ENCODE measurements at places on chromosomes 16 and 17.

GRCh38 chr16:10813099-10813455 lies 5.5 kb downstream of the TVP23A start:
- DNase-seq = no peak

GRCh38 chr17:5976251-5976650 lies 93.9 kb upstream of the WSCD1 start:
- DNase-seq = no peak

DNA sequence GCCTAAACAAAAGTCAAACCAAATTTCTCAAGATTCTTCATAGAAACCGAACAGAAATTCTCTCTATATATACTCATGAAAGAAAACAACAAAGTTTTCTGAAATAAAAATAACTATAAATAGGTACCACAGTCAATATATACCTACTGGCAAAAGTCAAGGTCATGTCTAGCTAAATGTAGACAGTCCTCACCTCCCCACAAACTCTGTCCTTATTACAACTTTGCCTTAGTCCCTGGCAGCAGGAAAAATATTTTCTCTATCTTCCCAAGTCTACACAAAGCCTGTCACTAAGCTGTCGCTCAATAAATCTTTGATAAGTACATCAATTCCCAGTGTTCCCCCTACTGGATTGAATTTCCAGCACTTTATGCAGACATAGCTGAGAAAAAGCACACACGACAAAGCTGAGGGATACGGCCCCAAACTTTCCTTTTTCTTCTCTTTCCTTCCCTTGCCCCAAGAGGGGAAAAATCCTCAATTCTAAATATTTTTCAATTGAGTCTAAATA lies 2.7 kb downstream of the CFAP20 start:
- no peak for DNase-seq

DNA sequence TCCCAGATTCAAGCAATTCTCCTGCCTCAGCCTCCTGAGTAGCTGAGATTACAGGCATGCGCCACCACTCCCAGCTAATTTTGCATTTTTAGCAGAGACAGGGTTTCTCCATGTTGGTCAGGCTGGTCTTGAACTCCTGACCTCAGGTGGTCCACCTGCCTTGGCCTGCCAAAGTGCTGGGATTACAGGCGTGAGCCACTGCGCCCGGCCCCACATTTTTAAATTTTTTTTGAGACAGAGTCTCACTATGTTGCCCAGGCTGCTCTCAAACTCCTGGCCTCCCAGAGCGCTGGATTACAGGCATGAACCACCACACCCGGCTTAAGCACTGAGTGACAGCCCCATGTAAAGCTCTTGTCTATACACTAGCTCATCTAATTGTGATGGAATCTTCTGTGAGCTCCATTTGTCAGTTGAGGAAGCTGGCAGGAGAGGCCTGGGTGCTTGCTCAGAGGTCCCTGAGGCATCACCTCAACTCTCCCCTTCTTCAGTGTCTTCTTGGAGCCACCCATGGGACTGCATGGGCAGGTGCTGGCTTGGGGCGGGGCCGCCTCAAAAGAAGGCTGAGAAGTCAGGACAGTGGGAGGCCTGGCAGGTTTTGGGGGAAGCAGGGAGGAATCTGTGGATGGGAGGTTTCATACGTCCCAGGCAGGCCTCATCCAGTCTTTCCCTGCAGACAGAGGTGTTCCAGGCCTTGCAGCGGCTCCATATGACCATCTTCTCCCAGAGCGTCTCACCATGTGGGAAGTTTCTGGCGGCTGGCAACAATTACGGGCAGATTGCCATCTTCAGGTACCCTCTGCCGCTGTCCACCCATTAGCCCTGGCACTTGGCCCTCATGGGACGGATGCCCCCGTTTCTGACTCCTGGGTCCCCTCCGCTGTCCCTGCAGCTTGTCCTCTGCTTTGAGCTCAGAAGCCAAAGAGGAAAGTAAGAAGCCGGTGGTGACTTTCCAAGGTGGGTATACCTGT lies 1.5 kb downstream of the THOC6 start:
- DNase-seq = no peak

DNA sequence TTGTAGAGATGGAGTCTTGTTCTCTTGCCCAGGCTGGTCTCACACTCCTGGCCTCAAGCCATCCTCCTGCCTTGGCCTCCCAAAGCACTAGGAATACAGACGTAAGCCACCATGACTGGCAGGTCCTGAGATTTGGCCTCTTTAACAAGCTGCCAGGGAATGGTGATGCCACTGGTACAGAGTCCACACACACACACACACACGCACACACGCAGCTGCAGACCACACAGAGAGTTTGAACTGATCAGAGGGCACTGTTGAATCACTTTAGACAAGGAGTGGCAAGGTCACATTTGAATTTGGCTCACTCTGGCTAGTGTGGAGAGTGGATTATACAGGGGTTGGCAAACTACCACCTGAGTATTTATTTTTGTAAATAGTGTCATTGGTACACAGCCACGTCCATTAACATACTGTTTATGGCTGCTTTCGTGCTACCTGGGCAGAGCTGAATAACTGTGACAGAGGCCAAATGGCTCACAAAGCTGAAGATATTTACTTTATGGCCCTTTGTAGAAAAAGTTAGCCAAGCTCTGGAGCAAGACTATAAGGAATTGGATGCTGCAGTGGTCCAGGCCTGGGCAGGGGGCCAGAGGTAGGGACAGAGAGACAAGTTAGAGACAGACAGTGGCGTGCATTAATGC lies 9.9 kb downstream of the ITPRIPL2 start:
- no peak for DNase-seq

- DNase-seq = peak; percentile 47
Measured at GRCh38 chr16:65044873-65045272, 77.0 kb downstream of the CDH11 start.

DNA sequence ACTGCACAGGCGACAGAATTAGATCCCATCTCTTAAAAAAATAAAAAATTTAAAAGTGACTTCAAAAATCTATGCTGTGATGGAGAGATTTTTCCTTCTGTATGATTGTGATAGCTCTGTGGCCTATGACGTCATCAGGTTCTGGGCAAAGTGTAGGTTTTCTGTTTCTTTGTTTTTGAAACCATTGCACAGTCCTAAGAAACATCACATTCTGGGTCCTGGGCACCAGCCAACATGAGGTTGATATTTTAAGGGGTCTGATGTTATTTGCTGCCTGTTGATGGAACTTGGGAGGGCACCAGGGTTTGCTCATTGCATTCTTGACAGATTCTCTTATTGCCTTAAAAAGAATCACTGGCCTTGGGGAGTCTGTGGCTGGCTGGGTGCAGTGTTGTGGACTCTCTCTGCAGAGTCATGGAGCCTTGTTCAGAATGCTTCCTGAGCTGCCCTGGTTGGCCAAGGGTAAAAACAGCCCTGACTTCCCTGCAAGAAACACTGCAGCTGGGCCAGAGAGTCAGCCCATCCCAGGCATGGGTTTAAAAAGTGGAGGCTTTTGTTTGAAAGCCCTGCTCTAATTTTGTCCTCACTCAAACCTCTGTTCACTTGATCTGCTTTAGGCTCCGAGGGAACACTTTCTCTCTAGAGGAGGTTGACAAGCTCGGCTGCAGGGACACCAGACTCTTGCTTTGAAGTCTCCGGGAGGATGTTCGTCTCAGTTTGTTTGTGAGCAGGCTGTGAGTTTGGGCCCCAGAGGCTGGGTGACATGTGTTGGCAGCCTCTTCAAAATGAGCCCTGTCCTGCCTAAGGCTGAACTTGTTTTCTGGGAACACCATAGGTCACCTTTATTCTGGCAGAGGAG lies 10.5 kb upstream of the CYLD start:
- DNase-seq = no peak

DNA sequence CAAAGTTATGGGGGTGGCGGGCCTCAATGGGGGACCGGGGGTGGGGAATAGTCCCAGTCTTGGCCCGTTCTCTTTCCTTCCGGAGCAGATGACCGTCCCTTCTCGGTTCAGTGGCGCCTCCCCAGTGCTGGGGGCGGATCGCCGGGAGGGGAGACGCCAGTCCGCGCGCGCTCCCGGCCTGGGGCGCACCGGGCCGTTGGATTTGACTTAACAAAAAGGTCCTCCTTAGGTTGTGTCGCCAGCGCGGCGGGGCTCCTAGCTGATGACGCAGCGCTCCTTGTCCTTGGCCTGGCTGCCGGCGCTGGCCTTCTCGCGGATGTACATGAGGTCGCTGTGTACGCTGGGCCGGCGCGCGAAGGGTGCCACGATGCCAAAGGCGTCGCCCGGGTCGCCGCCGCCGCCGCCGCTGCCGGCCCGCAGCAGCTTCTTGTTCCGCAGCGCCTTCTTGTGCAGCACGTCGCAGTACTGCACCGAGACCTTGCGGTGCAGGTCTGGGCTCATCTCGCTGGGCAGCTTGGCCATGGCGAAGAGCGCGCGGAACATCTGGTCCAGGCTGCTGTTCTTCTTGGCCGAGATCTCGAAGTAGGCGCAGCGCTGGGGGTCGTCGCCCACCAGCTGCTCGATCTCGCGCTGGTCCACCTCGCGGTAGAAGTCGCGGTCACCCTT lies 1.2 kb downstream of the RASD1 start:
- DNase-seq = peak; percentile 60

DNA sequence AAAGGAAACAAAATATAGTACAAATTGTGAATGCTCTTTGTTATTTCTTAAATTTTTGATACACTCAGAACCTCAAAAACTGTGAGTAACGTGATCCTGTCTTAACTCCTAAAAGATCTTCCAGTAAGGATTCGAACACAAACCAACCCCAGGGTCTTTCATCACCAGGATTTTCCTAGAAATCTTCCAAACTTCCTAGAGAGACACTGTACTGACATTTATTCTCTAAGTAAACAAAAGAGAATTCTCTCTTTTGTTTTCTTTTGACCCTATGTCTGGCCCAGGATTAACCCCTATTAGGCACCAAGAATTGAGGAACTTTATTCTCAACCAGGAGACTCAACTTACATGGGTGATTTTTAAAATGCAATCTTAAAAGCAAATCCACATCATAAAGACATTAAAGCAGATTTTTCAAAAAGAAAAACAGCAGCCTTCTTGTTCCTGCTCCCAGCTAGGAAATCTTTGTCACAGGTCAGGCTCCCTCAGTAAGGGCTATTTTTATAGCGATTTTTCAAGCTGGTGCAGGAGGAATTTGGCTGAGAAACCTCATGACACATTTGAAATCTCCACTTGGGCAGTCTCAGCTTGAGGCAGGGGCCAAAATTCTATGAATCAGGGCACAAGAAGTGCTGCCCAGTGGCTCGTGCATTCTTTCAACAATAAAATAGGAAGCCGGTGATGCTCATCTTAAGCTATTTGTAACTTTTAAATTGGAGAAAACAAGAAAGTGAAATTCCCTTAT lies 6.2 kb upstream of the SMG1 start:
- peak; percentile 48 for DNase-seq

DNA sequence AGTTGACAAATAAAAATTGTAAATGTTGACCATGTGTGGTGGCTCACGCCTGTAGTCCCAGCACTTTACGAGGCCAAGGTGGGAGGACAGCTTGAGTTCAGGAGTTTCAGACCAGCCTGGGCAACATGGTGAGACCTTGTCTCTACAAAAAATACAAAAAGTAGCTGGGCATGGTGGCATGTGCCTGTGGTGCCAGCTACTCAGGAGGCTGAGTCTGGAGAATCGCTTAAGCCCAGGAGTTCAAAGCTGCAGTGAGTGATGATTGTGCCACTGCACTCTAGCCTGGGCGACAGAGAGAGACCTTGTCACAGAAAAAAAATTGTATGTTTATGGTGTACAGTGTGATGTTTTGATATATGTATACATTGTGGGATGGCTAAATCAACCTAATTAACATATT lies 119.6 kb downstream of the NPIPB5 start:
- DNase-seq = no peak

GRCh38 chr16:78812582-78812981 lies 713.1 kb downstream of the WWOX start:
- no peak for DNase-seq

GRCh38 chr17:77228241-77228752 lies 87.5 kb downstream of the SEC14L1 start:
- no peak for DNase-seq

GRCh38 chr16:14043278-14043677 lies 27.8 kb upstream of the MRTFB start:
- no peak for DNase-seq

DNA sequence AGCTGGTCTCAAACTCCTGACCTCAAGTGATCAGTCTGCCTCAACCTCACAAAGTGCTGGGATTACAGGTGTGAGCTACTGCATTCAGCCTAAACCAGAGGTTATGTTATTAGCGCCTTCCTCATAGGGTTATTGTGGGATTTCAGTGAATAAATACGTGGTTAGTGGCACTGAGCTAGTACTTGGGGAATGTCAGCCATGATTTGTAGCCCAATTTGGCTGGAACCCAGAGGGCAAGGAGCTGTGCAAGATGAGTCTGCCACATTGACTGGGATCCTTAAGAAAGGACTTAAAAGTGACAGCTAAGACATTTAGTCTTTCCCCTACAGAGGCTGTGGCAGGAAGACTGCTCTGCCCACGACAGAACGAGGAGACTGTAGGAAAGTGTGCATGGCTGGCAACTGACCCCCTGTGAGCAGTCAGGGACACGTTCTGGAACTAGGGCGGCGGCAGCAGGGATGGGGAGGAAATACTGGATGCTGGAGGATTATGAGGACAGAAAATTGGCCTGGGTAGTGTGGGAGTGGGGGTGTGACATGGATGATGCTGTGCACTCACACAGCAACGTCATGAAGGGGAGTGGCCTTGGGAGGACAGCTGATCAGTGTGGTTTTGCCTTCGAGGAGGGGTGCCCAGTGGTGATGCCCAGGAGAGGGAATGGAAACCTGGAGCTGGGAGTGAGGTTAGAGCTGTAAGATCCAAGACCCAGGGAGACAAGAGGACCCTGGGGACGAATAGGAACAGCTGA lies 14.6 kb downstream of the ATP5PD start:
- DNase-seq = peak; percentile 89

DNA sequence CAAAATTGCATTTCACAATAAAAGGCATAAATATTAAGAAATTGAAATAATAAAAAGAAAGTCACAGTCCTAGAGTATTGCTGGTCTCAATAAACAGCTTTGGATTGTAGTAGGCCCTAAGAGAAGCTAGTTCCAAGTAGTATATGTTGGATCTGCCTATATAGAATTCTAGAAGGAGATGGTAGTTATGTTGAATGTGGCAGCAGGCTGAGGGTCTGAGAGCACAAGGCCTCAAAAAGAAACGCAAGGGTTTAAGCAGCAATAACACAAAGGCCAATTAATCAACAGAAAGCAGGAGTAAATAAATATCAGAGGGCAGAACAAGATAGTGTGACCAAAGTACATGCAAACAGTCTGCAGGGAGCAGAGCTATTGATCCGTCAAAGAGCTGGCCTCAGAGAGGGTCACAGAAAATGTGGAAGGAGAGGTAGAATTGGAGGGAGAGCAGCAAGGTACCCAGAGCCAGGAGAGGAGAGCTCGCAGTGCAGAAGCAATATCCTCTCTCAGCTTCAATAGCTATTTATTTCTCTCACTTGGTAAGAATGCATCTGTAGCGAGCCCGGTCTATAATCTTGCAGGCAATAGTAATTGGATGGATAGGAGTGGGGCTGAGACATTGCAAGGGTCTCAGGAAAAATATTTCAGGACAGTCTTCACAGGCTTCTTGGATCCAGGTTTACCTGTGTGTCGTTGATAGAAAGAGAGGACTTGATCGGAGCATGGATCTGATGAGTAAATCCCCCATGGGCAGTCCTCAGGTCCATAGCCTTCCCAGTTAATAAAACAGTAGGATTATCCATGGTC lies 25.1 kb upstream of the MED13 start:
- DNase-seq = no peak

GRCh38 chr16:54275956-54276355 lies 10.6 kb downstream of the IRX3 start:
- no peak for DNase-seq

Measured in AG08396 (cell line).